ENCODE measurements at places on chromosomes 5 and 9.

GRCh38 chr5:75667586-75667985 lies 49.7 kb downstream of the POC5 start:
- DNase-seq: no peak

- no peak for DNase-seq
Observed at GRCh38 chr5:116492016-116492623, 82.5 kb downstream of the SEMA6A start.

DNA sequence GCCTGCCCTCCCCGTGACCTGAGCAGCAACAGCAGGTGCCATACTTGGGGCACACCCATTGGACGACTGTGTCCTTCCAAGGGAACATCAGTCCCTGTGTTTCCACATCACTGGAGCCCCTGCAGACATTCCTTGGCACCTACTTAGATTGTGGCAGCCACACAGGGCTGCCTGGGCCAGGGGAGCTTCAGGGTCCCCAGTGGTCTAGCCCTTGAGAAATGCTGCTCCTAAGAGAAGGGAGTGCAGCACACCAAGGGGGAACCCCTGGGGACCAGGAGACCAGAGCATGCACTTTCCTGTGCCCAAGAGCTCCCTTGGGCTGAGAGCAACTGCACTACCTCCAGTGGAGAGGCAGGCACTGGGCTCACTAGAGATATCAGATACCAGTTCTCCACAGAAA lies 20.1 kb upstream of the ABLIM3 start:
- DNase-seq: no peak

- DNase-seq: no peak
Observed at GRCh38 chr5:22910523-22910922, 57.4 kb upstream of the CDH12 start.

GRCh38 chr5:78792345-78793055 lies 143.9 kb upstream of the LHFPL2 start:
- no peak for DNase-seq

DNA sequence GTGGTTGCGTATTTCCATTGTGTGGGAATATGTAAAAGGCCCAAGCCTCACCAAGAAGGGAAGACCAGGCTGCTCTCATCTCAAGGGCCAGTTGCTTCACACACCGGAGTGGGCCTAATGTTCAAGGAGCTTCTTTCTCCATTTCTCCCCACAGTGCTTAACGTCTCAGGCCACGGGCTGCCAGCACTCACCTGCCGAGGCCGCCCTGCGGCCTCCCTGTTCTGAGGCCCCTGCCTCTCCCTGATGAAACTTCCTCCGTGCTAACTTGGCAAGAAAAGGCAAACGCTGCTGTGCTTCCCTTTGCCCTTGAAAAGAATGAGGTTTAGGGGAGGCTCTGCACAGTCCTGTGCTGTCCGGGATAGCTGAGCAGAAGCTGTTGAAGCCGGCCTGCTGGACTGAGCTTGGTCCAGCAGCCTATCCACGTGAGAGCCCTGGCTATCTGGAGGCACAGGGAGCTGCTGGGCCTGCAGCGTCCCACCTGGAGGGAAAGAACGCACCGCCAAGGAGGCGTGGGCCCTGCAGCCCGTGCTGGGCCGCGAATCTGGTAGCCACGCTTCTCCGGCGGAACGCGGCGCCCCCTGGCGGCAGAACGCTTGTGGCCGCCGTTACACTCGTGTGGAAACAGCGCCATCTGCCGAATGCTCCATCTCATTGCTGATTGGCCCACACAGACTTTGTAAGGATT lies 73.5 kb upstream of the PRSS3 start:
- DNase-seq: peak; percentile 70

GRCh38 chr9:85258236-85258635 lies 483.5 kb downstream of the AGTPBP1 start:
- no peak for DNase-seq

GRCh38 chr9:6356904-6357303 lies 28.7 kb downstream of the TPD52L3 start:
- DNase-seq: no peak

- no peak for DNase-seq
Observed at GRCh38 chr5:156798201-156798600, 51.9 kb upstream of the PPP1R2B start.

DNA sequence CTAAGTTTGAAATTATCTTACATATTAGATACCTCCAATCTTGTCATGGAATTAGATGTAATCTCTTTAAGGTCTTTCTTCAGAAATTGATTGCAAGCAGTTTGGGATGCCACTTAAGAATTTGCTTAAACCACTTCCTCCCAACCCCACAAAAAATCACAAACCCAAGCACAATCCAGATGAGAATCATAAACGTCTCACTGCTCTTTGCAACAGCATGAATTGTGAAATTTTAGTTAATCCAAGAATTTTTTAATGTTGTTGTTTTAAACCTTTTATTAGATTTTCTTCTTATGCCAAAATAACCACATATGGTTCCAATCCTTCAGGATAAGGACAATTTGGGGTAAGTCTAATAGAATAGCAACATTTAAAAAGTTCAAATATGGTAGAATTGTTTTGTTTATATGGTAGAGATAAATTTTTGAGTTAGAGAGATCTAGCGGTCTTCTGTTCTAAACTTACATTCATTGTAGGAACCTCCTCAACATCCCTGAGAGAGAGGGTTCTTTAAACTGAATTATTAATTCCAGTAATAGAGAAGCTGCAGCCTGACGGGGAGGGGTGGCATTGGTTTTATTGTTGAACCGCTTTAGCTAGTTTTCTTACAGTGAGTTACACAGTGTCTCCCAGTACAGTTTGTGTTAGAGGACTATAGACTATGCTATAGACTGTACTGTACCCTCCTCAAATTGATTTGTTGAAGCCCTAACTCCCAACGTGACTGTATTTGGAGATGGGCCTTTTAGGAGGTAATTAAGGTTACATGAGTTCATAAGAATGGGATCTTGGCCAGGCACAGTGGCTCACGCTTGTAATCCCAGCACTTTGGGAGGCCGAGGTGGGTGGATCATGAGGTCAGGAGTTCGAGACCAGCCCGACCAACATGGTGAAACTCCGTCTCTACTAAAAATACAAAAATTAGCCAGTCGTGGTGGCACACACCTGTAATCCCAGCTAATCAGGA lies 24.8 kb upstream of the IL6ST start:
- DNase-seq: no peak

- no peak for DNase-seq
Observed at GRCh38 chr5:54595721-54596120, 78.2 kb downstream of the SNX18 start.

Data from occipital lobe (tissue), 3 donors.